ENCODE measurements at places on chromosomes 16 and 17.

DNA sequence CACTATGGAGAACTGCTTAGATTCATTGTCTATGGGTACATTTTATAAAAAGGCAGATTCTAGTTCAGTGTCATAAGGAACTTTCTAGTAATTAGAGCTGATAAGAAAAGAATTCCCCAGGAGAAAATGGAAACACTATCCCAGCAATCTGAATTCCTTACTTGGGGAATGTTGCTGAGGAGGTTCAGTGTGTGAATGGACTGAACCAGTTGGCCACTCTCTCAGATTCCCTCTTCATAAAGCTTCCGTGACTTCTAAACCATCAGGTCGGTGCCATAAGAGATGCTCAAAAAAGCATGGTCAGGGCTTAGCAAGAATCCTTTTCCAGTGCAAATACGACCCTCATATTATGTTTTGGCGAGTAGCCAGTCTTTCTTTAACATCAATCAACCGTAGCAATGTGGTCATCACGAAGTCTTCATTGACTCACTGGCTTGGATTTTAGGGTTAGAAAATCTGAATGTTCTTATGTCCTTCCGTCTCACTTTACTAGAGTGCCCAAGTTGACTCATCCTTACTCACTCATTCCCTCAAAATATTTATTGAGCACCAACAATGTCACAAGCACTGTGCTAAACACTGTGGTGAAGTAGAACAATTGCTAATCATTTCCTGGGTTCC is 102.7 kb upstream of the HLF start:
- DNase-seq = no peak

DNA sequence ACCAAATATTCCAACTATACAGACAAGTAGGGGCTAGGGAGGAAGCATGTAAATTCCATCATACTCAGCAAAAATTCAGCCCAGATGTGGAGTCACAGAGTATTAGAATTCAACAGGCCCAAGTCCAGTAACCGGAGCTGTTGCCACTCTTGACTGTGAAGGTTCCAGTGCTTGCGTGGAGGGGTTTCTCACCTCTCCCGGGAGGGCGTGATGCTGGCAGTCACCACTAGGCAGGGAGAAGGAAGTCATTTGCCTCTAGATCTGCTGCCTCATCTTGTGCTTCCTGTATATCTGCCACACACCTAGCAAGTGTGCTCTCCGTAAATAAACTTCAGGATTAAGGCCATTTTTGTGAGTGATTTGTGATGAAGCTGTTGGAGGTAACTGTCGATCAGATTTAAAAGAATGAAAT is 1.0 kb upstream of the CKLF start:
- peak; percentile 46 for DNase-seq

DNA sequence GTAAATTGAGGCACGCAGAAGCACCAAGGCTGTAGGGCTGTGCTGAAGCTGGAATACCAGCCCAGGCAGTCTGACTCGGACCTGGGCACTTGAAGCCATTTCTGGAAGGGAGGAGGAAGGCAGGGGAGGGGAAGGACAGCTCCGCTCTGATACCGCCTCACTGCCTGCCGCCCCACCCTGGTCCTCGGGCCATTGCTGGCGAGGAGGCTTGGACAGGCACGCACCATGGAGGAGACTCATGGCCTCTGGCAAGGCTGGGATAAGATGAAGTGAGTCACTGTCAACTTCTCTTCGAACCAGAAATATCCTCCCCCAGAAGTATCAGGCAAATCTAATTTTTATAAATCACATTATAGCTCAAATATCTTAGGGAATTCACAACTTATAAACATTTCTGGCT is 81.3 kb downstream of the SDK2 start:
- DNase-seq = no peak

- DNase-seq = no peak
Observed at GRCh38 chr17:81563861-81564586, 11.9 kb upstream of the FAAP100 start.

DNA sequence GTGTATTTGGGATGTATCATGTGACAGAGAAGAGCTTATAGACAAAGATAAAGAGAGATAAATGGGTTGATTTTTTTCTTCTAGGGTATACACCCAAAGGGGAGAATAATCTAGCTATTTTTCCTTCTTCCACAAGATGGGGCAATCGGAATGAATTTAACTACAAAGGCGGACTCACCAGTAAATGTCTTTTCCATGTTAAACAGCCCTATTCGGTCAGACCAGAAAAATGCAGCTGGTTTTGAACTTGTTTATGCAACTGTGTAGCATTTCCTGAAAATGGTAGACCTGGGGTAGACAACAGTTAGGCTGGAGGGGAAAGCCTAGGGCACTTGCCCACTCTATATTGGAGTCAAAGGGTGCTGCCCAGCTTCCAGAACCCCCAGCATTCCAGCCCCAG is 477.1 kb downstream of the TOX3 start:
- no peak for DNase-seq

DNA sequence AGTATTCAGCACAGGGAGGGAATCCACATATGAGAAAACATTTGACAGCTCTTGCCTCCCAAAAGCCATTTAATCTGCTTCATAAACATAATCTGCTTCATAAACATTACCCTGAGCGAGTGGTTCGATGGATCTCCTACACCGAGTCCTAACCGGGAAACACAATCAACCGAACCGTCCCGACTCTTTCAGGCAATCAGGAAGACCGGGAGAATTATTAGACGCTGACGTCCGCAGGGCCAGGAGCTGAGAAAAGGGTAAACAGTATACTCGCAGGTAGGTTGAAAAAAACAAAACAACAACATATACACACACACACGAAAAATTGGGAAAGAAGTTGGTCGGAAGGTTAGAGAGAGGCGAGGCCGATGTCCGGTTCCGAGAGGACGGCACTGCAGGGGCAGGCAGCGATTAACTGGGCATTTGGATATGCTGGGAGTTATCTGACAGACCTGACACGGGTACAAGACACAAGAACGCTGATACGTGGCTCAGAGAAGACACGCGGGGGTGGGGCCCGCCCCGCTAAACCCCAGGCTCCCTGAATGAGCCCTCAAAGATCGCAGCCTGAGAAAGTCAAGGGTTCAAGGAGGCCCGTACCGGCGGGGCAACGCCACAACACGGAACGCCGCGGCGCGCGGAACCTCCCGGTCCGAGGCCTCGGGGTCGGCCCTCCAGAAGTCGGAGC is 585 bp downstream of the AP1G1 start:
- DNase-seq = peak; percentile 39

DNA sequence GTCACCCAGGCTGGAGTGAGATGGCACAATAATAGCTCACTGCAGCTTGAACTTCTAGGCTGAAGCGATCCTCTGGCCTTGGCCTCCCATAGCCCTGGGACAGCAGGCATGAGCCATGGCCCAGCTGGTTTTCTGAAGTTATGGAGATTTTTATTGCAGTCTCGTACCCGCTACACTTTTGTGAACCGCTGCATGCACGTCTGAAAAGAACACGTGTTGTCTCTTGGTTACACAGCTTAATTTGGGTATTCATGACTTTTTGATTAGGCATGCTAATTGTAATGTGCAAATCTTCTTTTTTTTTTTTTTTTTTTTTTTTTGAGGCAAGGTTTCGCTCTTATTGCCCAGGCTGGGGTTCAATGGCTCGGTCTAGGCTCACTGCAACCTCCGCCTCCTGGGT is 13.4 kb downstream of the SLC25A10 start:
- DNase-seq = no peak

GRCh38 chr17:65433157-65433556 is 128.3 kb downstream of the AXIN2 start:
- DNase-seq = no peak

DNA sequence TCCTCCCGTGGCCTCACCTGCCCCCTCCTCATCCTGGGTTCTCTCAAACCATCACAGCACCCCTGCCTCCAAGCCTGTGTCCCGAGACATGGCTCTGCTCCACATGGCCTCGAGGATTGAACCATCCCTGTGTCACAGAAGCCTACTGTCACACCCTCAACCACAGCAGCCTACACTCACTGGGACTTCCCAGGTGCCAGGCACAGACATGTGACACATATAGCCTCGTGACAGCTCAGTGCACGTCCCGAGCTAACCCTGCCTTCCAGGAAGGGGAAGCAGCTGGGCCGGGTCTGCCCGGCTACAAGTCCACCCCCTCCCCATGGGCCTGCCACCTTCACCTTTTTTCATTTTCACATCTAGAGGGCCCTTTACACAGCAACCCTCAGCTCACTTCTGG is 238.3 kb downstream of the CPPED1 start:
- DNase-seq = no peak

DNA sequence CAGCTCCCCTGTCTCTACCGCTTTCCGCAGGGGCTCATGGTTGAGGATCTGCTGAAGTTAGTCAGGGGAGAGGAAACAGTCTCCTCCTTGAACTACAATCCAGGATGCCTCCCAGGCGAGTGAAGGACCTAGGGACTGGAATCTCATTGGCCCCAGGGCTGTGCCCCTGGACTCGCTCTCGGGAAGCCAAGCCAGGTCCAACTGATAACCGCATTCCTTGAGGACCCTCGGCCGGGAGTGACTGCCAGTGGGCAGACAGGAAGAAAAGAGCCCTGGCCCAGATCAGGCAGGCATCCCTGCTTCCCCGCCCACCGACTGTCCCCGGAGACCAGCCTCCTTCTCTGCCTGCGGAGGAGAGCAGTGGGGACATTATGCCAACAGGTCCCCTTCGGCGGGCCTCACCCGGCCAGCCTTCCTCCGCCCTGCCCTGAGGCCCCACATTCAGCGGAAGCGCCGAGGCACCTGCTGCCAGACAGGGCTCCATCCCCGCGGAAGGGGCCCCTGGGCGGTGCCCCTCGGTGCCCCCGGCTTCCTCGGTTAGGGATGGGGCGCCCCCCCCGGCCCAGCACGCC is 776 bp downstream of the LRRC75A start:
- DNase-seq = peak; percentile 9

DNA sequence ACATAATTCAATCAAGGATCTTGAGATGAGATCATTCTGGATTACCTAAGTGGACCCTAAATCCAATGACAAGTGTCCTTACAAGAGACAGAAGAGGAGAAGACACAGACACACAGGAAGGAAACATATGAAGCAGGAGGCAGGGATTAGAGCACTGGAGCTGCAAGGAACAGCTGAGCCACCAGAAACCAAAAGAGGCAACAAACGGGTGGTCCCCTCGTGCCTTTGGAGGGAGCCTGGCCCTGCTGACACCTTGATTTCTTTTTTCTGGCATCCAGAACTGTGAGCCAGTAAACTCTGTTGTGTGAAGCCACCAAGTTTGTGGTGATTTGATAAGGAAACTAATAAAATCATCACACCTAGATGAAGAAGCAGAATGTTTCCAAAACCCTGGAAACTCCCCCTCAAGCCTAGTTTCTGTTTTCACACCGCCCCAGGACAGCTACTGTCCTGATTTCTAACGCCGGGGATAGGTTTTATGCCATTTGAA is 115.2 kb downstream of the PITPNC1 start:
- no peak for DNase-seq

Measured in activated CD4-positive, alpha-beta T cell treated with anti-CD3 and anti-CD28 coated beads, Interleukin-2, amount 50 U/mL, for 4 hours (primary cell).